Activated CD4-positive, alpha-beta T cell treated with anti-CD3 and anti-CD28 coated beads, Interleukin-2, amount 50 U/mL, for 1 hour (primary cell): ENCODE measurements at places on chromosomes 13 and 19.
A peak's percentile ranks its signal among the peaks of the same experiment; 100 is the strongest.

GRCh38 chr13:71964491-71965100 lies 97.6 kb upstream of the DACH1 start:
- DNase-seq = no peak

- DNase-seq = no peak
Observed at GRCh38 chr13:72959643-72960042, 99.2 kb upstream of the KLF5 start.

- DNase-seq = no peak
Observed at GRCh38 chr19:21202865-21203494, 61.1 kb downstream of the ZNF431 start.

GRCh38 chr13:23848019-23848418 lies 41.2 kb downstream of the MIPEP start:
- DNase-seq = no peak

DNA sequence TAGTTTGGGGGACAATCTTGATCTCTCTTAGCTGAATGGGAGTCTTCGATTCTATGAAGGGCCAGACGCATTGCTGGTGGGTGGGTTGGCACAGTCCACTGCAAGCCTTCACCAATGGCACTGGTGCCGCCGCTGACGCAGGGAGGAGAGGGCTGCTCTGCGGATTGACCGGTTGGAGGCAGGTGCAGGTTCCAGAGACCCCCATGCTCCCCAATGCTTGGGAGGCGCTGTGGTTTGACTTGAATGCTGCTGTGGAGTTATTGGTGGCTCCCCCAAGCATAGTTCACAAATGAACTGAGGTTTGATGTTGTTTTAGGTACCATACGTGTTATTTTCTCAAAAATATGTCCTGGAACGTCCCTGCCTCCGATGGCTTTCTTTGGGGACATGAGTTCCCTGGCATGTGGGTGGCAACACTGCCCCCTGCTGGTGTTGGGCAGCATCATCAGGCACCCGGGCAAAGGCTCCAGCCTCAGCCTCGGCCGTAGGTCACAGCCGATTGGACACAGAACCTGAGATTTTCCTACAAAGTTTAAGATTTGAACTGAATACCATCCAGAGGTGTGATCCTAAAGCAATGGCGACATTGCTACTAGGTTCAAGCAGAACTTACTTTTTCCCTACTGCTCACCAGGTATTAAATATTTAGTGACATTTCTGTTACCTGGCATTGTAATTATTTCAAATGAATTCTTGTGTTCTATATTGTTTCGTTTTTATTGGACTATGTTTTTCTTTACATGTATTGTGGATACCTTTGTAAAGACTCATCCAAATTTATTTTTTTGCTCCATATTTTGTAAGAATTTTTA lies 95.5 kb downstream of the ANKRD10 start:
- DNase-seq = peak; percentile 73

- peak; percentile 66 for DNase-seq
Observed at GRCh38 chr19:18416778-18417249, 2.4 kb upstream of the SSBP4 start.

GRCh38 chr19:13238891-13239534 lies 88.8 kb downstream of the IER2 start:
- DNase-seq = no peak

DNA sequence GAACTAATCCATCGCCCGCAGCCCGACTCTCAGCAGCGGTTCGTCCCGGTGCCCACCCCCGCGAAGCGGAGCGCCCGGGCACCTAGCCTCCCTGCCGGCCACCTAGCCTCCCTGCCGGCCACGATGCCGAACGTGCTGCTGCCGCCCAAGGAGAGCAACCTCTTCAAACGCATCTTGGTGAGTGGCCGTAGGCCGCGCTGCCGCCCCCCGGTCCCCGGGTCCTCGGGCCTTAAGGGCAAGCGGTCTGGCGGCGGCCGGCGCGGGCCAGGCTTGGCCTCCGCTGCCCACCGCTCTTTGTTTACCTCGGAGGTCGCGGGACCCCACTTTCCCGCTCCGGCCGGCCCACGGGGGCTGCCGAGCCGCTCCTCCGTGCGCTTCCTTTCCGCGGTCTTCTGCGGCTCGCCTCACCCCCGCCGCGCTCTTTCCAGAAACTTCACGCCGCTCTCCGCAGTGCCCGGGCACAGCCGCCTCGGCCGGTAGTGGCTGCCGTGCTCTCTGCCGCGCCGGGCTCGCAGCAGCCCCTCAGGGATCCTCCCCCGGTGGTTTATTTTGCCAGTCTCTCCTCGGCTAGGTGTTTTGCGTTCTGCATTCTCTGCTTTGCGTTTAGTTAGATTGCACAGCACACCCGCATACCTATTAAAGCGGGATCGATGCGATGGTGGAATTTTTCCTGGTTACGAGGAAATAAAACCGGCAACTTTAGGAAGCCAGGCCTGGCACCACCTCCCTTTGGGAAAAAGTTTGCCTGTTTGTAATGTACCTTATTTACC lies 524 bp downstream of the NAA16 start:
- DNase-seq = peak; percentile 54

GRCh38 chr19:58474997-58475713 lies 997 bp upstream of the ZNF446 start:
- no peak for DNase-seq

- peak; percentile 34 for DNase-seq
Observed at GRCh38 chr19:39996218-39996810, 546 bp upstream of the ZNF546 start.

DNA sequence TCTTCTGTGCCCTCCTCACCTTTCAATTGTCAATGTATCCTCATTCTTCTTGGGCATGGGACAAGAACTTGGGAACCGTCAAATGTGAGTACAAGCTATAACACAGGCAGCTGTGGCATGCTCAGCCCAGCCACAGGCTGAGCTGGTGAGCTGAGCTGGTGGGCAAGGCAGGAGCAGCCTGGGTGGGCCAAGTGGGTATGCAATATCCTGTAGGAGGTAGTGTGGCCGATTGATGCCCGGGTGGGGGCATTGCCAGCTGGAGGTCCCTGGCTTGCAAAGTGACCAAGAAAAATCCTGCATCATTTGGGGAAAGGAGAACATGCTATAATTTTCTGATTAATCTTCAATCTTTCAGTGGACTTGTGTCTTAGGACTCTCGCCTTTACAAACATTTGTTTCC lies 507.2 kb upstream of the SLC10A2 start:
- DNase-seq = no peak

GRCh38 chr13:94192431-94192975 lies 287.0 kb downstream of the DCT start:
- no peak for DNase-seq

DNA sequence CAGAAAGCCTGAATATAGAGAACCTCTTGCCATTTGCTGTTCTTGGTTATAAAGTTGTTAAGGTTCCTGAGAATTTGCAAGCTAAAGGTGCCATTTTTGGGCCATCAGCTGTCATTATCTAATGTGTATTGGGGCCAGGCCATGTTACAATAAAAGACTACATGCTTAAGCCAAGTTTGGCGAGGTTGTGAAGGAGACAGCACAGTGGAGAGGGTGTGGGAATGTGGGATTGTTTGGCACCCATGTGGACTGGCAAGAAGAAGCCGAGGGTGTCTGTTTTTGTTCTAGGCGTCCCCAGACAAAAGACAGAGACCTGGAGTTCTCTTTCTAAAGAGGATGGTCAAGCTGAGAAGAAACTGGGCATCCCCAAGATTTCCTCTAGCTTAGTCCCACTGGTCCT lies 64.7 kb downstream of the ZNF44 start:
- no peak for DNase-seq

DNA sequence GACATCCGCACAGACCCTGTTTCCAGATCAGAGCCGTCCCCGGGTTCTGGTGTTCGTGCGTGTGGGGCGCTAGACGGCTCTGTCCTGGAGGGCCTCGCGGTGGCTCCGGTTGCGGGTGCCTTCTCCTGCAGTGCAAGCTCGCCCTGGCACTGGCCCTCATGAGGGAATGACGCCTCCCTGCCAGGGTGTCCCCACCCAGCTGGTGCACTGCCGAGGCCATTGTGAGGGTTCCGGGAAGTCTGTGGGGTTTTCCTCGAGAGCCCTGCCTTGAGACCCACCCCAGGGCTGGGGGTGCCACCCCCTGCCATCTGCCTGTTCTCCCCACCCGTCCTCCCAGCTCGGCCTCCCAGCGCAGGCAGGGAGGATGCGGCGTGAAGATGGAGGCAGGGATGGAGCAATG lies 19.2 kb upstream of the GNA15 start:
- DNase-seq = no peak

DNA sequence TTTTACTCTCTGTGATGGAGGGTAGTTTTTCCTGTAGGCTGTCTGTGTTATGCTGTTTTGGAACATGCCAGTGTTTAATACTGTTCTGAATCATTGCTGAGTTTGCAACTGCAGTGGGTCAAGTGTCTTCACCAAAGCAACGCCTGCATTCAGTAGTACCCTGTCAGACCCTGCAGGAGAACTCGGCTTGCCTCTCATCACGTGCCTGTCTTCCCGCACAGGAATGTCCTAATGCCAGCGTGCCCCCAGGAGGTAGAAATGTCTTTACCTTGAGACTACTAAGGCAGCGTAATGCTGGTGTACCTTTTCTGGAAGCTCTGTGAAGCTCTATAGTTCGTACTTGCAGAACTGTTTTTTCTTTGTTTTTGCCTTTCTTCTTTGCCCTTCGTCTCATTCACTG lies 42.3 kb downstream of the POLR1D start:
- no peak for DNase-seq

DNA sequence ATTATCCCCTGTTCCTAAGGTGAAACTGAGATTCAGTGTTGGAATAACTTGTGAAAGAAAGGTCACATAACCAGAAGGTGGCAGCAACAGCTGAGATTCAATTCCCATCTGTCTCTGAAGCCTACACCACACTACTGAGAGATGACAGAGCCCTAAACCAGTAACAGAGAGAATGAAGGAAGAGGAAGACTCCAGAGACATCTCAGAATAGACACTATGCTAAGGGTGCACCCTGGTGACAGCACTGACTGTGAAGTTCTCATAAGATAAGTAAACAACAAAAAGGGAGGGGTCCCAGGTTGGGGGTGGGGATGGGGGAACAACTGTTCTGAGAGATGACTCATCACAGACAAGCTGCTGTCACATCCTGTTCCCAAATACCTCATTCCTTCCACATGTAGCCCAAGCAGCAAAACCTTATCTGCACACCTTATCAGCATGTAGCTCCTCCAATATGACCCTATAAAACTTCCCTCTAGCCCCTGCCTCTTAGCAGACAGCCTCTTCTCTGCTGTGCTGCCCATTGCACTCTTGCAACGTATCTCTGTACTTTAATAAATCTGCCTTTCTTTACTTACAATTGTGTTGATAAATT lies 46.5 kb downstream of the UTP14C start:
- no peak for DNase-seq
